ENCODE measurements at places on chromosomes 11 and 22.
A peak's percentile ranks its signal among the peaks of the same experiment; 100 is the strongest.

DNA sequence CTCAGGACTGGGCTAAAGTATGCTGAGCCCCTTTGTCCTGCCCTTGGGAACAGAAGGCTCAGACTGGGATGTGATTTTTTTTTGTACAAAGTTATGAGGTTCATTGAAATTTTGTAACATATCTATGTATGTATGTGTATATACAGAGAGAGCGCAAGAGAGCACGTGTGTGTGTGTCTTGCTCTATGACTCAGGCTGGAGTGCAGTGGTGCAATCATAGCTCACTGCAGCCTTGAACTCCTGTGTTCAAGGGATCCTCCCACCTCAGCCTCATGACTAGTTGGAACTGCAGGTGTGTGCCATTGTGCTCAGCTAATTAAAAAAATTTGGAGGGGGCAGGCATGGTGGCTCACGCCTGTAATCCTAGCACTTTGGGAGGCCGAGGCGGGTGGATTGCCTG, 5.7 kb downstream of the TMEM25 start:
- DNase-seq = peak; percentile 13

DNA sequence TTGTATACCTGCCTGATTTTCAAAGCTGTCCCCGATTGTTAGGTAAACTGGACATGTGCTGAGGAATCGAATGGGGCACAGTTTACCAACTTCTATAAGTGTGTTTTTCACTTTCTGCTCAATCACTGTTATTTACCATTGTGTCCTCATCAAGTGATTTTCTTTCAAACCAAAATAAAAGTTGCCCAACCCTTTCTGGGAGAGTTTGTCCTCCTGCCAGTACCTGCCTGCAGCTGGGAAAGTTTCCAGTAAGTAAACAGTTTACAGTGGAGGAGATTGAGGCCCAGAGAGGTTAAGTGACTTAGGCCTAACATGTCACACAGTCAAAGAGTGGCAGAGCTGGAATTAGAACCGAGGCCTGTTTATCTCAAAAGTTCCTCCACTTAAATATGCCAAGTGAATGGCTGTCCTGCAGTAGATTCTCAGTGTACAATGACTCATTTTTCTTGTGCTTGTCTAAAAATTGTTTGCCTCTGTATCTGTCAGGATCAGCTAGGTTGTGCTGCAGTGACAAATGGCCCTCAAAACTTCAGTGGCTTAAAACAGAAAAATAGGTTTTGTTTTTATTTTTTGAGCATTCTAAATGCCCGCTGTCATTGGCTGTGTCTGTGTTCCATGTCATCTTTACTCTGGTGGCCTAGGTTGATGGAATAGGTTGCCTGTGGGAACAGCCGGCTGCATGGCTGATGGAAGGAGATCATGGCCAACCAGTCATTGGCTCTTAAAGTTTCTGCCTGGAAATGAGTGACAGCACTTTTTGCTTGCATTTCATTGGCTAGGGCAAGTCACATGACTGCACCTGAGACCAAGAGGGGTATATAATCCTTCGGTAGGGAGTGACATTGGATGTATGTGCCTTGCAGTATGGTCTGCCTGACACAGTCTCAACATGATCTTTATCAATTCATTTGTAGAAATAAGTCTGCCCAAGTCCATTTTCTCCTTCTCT, 61.8 kb upstream of the CRYBB3 start:
- no peak for DNase-seq

GRCh38 chr11:44813401-44813800, 86.6 kb downstream of the TSPAN18 start:
- DNase-seq = no peak

- DNase-seq = peak; percentile 1
Observed at GRCh38 chr22:49099496-49100124, 728.1 kb downstream of the BRD1 start.

DNA sequence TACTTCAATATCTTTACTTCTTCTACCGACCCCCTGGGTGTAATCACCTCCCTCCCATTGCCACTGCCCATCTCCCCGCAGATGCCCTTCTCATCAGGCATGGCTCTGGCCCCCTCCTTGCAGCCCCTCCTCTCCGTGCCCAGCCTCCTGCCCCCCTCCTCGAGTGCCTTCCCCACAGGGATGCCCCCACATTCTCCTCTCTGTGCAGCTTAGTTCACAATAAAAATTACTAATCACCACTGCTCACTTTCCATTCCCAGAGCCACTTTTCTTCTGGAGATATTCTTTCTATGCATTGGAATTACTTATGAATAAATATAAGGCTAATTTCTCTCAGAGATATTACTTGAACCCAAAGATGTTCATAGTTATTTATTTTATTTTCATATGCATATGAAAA, 22.1 kb downstream of the IFITM10 start:
- DNase-seq = no peak

DNA sequence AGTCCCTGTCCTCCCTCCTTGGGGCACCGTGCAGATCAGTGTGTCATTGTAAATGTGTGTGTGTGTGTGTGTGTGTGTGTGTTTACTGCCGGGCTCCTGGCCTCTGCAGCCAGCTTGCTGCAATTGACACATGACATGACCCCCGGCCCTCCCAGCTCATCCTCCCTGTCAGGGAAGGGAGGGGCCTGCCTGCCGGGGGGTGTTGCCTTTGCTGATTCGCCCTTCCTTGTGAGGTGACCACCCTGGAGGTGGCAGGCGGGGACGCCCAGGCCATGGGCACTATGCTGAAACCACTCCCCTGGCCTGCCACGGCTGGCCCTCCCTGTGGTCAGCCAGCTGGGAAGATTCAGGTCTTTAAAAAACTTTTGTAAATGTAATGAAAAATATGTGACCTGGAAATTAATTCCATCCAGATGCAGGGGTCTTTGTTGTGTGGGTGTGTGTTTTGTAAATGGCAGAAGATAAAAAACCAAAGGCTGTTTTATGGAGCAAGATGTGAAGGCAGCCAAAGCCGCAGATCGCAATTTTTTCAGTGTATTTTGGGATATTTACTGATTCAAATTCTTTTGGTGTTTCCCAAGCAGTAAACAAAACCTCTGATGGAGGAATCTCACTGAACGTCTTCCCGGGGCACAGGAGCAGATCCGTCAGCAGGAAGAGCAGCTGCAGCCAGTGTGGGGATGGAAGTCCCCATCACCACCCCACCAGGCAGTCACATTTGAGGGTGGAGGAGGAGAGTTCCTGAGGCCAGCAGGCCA, 23.2 kb downstream of the SHISAL1 start:
- DNase-seq = no peak

GRCh38 chr11:22690871-22691270, 24.5 kb downstream of the GAS2 start:
- DNase-seq = no peak

DNA sequence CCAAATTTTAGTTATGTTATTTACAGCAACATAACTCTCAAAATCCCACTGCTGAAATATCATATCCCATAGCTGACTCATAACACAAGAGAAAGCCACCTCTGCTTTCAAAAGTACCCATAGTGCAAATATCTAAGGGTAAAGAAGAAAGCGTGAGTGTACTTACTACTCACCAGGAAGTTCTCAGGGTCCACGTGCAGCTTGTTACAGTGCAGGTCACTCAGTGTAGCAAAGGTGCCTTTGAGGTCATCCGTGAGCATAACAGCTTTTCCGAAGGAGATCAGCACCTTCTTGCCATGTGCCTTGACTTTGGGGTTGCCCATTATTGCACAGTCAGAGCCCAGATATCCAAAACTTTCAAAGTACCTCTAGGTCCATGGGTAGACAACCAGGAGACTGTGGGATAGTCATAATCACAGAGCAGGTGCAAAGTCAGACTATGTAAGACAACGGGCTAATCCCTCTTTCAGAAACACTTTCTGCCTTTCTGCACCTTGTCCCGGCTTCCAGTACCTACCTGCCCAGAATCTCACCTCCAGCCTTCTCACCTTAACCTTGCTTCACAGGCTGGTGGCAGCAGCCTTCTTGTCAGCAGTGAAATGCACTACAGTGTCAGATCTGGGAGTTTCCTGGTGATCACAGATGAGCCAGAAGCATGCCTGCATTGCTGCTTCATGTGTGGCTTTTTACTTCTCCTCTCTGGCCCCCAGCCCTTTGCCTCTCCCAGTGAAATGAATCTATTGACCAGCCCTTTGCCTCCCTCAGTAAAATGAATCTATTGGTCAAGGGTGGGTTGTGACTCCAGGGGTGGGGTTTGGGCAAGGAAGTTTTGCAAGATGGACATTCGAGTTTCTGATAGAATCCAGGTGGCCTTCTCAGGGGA, 6.5 kb downstream of the HBG1 start:
- peak; percentile 70 for DNase-seq

- DNase-seq = no peak
Observed at GRCh38 chr11:13221722-13222121, 55.9 kb upstream of the BMAL1 start.

- DNase-seq = peak; percentile 29
Observed at GRCh38 chr11:4134806-4135205, 40.2 kb downstream of the RRM1 start.

DNA sequence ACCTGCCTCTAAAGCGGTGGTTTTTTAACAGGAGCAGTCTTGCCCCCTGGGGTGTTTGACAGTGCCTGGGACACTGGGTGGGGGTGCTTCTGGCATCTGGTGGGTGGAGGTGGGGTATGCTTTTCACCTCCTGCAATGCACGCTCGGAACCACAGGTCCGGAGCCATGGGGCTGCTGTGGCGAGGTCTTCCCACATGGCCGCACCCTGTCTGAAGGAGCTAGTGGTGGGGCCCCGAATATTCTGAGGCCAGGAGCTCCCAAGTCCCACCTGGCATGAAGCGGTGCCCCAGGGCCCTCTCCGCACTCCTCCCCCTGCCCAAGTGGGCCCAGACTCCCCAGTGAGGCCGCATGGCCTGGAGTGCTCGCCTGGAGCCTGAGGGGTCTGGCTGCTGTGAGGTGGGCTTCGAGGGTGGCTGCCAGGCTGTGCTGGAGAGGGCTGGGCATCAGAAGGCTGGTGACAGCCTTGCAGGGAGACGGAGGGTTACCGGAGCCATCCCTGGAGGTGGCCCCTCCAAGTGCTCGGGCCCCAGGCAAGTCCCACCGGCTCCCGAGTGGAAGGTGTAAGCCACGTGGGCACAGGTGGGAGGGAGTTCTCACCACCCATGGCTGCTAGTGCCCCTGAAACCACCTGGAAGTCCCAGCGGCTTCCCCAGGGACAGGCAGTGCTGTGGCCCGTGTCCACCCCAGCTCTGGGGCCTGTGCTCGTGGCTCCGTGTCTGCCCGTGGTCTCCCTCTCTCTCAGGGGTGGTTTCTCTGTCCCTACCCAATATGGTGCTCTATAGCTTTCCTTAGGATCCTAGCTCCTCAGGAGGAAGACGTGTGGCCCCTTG, 15.1 kb downstream of the TBX1 start:
- DNase-seq = no peak

DNA sequence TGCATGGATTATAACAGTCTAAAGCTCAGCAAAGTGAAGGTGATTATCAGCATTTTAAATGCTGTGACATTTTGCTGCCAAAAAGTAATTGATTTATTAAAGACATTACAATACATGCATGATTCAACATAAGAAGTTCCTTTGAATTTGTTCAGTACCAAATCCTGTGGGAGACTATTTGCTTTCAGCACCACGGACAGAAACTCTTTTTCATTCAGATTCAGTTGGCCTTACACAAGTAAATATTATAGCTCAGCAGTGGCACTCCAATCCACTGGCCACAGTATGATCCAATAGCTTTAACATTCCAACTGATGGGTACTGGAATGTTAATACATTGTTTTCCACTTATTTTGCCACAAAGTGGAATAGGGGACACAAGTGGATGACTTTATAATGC, 806.7 kb downstream of the NTM start:
- peak; percentile 62 for DNase-seq
